AML-193 (cell line): ENCODE measurements at places on chromosomes 12 and 14.

GRCh38 chr12:132739600-132740312 is 21.9 kb downstream of the ANKLE2 start:
- DNase-seq = no peak

GRCh38 chr14:105292826-105293711 is 7.7 kb downstream of the BRF1 start:
- peak; percentile 81 for DNase-seq

DNA sequence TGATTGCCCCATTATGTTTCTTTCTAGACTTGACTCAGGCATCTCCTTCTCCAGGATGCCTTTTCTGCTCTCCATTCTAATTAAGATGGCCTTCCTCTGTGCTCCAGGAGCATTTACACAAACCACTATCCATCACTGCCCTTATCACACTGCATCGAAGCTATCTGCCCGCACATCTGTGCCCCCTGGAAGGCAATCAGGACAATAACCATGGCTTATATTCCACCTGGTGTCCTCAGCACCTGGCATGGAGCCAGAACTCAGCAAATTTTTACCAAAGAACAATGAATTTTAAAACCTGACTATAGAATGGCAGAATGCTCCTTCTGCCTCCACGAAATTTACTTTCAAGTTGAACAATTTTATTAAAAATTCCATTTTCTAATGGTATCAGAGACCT is 465.8 kb downstream of the APAF1 start:
- no peak for DNase-seq

- no peak for DNase-seq
These were observed 139.4 kb upstream of the CNTN1 start for GRCh38 chr12:40552868-40553267.

GRCh38 chr14:101254805-101255764 is 306.2 kb upstream of the DIO3 start:
- no peak for DNase-seq

DNA sequence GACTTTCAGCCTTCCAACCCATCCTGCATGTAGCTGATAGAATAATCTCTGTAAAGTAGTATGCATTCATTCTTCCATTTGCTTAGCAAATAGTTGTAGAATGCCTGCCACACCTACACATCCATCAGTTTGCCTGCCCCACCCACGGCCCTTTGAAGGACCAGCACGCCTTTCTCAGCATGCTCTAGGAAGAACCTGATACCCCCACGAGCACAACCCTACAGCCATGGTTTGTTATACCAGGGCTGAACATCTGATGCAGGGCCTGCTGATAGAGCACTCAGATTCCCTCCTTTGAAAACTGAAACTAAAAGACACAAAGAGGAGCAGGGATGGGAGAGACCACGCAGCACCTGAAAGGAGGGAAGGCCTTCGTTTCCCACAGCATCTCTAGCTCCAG is 205.1 kb downstream of the ANO2 start:
- no peak for DNase-seq

- no peak for DNase-seq
These were observed 41.3 kb downstream of the RESF1 start for GRCh38 chr12:32000373-32001005.

DNA sequence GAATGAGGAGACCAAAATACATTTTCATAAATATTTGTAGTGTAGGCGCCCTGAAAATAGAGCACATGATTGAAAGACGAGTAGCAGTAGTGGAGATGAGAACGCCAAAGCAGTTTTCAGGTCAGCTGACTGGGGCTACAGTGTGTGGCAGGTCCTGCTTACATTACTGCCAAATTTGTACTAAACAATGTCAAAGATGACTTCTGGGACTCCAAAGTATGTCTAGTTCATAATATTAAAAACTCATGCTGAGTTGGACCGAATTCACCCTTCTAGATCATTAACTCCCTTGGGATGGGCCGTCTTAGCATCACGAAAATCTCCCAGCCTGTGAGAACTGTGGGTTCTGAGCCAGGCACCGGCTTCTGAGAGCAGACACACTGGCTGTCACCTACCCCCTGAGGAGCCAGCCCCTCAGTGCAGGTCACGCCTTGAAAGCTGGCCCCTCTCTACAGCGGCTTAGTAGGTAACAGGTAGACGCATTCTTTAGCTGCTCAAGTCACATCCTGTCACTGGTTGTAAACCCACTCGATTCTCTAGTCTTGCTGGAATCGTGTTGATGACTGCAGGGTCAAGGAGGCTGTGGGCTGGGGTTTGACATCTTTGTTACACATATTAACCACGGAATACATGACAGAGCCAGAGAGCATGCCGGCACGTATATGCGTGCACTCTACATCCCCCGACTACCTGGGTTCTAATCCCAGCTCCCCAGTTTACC is 210.4 kb downstream of the ETV6 start:
- no peak for DNase-seq

DNA sequence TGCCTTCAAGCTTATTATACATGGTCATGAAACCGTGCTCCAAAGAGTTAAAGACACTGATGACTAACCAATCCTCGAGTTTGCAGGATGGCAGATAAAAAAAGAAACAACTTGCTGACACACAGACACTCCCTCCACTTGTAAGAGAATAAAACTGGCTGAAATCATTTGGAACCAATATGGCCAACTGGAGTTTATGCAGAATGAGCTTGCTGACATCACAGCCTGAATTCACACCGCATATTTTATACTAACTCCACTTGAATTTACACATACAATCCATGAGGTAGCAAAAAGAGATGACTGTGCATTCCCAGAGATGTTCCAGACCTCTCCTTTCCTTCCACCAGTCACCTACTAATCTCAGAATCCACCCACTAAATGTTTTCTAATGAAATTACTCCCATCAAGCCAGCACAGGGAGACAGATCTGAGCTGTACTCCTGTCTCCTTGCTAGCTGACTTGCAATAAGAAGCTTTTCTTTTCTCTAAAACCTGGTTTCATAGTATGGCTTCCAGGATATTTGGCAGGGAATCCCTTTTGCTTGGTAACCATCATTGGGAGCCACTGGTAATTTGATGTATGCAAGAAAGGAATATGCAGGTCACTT is 15.8 kb upstream of the PTPRR start:
- no peak for DNase-seq

DNA sequence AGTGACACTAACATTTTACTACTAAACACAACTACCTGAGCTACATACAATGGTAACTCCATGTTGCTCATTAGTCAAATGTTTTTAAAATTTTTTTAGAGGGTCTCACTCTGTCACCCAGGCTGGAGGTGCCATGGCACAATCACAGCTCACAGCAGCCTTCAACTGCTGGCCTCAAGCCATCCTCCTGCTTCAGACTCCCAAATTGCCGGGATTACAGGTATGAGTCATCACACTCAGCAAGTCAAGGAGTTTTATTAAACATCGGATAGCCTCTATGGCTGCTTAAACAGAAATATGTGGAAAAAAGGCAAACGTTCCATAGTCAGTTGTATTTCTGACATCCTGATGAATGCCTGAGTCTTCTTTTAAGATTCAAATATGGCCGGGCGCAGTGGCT is 11.1 kb upstream of the NPFF start:
- no peak for DNase-seq

DNA sequence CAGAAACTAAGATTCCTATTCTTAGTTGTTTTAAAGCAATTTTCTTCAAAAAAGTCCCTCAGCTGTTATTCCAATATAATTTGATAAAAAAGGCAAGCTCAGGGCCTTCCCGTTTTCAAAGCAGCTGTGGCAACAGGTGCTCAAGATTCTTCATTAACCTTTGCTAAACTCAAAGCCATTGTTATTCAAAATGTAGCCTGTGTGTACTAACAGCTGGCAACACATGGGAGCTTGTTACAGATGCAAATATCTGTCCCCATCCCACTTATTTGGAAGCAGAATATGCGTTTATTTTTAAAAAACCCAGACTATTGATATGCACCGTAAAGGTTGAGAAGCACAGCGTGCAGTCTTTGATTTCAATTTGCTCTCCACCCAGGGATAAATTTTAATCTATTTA is 210.4 kb upstream of the SYT10 start:
- no peak for DNase-seq
